Activated CD4-positive, alpha-beta T cell treated with anti-CD3 and anti-CD28 coated beads, Interleukin-2, amount 10 ng/mL, durations not matched to agents 7 days and 5 days (primary cell): ENCODE measurements at places on chromosomes 3 and 15. TPM values are rescaled to one million over a fixed set of nuclear protein-coding genes. Genes with fewer than 3 reads are reported as not detected.

Gene BOC
- total RNA-seq: not detected

Gene KBTBD8
- 8.3 TPM for total RNA-seq

DNA sequence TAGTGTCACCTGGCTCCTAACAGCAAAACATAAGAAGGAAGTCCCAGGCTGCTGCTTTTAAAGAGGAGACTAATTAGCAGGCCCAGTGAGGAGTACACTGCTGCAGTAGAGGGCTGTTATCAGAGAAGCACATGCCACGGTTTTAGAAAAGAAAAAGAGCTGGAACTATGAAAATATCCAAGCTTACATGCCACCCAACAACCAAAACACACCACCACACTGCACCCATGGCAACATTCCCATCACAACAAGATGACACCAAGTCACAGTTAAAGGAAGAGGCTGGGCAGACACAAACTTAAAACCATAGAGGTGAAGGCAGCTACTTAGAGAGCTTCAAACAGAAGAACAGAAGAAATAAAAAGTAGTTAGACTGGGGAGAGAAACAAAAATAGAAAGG lies 37.0 kb downstream of the NPTN start:
- no peak for DNase-seq

- no peak for DNase-seq
These were observed 77.9 kb downstream of the APBA2 start for GRCh38 chr15:28963711-28964081.

DNA sequence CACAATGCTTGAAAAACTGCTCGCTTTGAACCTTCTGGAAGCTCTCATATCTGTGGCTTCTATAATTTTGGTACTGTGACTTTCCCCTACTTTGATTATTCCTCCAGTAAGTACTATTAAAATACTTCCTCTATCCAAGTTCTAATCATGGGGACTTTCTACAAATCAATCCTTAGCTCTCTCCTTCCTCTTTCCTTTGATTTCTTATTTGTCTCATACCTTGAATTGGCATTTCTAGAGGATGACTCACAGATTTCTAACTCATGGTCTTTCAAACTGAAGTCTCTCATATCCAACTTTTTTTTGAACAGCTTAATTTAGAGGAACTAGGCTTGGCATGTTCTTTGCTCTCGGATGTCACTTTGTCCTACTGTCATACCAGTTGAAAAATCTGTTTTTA lies 241.8 kb downstream of the TBC1D5 start:
- no peak for DNase-seq

DNA sequence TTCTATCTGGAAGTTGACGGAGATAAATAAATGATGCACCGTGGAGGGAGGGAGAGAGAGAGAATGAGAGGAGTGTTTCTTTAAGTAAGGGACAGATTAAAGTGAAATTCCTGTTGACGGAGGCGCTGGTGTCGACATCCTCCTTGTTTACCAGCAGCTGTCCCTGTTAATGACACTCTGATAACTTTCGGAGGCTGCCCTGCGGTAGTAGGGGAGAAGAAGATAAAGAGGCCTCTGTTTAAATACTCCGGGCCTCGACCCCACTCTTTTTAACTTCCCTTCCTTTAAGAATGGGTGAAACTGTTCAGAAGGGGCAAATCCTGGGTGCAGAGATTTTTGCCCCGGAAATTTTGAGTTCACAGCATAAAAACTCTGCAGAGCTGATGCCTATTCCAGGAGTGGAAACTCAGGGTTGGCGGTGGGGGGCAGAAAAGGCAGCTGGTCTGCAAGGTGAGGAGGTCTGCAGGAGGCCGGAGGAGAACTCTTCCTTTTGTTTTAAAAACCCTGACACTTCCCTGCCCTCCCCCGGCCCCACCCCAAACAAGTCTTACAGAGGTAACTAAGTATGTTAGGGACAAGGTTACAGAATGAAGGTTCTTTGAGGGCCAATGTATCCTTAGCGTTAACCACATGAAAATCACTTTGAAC lies 276.6 kb upstream of the NR2F2 start:
- DNase-seq: no peak
